ENCODE measurements at places on chromosomes 11 and 22.

DNA sequence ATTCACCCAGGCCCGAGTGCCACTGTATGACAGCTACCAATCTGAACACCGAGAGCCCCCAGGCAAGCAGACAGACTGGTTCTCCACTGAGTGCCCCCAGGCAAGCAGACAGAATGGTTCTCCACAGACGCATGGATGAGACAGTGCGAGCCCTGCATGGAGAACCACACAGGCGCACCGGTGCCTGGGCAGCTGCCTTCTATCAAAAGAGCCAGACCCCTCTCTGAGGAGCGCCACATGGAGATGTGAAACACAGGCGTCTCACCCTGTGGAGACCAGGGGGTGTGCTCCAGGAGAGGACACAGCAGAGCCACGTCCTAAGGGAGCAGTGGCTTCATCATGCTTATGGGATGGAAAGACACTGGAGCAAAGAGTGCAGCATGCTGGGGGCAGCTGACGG lies 94.5 kb upstream of the BID start:
- no peak for DNase-seq

DNA sequence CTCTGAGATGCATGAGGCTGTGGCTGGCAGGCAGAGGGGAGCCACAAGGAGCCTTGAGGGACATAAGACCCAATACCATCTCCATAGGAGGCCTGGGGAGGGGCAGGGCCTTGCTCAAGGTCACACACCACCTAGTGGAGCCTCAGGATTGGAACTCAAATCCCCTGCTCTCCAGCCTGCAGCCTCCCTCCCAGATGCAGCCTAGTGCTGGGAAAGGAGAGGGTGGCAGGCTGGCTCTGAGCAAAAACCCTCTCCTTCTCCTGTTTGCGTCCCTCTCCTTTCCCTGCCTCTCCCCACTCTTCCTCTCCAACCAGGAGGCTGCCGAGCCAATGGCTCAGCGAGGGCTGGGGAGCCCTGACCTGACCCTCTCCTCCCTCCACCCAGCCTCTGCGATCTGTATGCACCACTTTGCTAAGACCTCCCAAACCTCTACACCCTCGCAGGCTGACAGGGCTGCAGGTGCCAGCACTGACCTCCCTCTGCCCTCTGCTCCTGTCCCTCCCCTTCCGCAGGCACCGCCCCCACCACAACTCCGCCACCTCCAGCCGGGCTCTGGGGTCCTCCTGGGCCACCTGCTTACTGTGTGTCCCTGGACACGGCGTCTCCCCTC lies 14.7 kb downstream of the IGLL1 start:
- DNase-seq, result no peak

- peak; percentile 87 for DNase-seq
Measured at GRCh38 chr11:14891143-14892035, 642 bp downstream of the CYP2R1 start.

DNA sequence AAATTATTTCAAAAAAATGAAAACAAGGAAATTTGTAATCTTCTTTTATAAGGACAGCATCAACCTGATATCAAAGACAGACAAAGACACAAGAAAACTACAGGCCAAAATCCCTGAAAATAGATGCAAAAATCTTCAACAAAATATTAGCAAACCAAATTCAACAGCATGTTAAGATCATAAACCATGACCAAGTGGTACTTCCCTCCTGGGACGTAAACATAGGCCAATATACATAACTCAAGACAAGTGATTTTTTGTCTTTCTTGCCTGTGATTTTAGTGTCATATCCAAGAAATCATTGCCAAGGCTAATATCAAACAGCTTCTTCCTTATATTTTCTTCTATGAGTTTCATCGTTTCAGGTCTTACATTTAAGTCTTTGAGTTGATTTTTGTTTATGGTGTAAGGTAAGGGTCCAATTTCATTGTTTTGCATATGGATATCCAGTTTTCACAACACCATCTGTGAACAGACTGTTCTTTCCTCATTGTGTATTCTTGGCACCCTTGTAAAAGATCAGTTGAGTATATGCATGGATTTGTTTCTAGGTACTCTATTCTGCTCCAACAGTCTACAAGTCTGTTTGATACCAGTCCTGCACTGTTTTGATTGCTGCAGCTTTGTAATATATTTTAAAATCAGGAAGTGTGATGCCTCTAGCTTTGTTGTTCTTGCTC lies 50.0 kb downstream of the SBF2 start:
- no peak for DNase-seq

- no peak for DNase-seq
Measured at GRCh38 chr22:27512283-27512761, 289.2 kb downstream of the MN1 start.

DNA sequence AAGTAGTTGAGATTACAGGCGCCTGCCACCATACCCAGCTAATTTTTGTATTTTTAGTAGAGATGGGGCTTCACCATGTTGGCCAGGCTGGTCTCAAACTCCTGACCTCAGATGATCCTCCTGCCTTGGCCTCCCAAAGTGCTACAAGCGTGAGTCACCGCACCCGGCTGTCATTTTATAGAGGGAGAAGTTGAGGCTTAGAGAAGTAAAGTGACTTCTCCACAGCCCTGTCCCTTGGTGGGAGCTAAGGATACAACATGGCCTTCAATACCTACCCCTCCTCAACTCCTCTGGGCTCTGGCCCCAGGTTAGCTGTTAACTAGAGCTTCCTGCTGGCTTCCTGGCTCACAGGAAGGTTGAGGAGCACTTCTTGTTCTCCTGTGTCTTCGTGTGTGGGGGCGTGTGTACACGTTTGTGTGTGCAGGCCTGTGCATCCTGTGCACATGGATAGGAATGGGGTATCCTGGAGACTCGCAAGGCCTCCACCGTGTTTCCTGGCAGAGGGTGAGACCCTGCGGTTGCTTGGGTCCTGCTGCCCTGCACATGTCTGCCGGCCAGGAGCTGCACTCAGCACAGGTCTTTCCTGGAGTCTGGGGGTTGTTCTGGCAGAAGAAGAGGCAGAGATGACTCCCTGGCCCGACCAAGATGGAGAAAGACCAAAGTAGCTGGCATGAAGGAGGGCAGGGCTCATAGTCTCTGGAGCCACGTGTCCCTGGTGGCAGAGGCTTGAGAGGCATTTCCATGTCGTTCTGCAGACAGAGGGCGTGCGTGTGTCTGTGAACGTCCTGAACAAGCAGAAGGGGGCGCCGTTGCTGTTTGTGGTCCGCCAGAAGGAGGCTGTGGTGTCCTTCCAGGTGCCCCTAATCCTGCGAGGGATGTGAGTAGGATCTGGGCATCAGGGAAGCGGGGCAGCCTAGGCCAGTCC lies 2.4 kb downstream of the SIDT2 start:
- DNase-seq, result peak; percentile 64

- peak; percentile 11 for DNase-seq
Measured at GRCh38 chr22:39117585-39118191, 20.6 kb downstream of the APOBEC3H start.

DNA sequence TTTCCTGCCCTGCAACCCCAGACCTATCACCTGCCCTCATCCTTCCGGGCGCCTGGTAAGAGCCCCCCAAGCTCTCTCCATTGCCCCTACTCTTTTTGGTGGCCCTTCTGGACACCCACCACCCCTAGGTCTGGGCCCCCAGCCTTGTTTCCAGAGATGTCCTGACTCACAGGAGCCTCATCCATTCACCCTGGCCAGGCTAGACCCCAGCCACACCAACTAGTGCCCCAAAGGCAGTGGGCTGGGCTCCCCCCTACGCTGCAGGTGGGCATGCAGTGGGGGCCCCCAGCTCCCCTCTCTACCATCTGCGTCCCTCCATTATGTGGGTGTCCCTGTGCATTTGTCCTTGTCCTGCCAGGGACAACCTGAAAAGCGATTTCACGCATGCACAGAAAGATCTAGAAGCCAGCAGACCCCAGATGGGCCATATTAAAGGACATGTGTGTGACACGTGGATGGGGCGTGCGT lies 1.4 kb downstream of the MRGPRF start:
- DNase-seq, result no peak

DNA sequence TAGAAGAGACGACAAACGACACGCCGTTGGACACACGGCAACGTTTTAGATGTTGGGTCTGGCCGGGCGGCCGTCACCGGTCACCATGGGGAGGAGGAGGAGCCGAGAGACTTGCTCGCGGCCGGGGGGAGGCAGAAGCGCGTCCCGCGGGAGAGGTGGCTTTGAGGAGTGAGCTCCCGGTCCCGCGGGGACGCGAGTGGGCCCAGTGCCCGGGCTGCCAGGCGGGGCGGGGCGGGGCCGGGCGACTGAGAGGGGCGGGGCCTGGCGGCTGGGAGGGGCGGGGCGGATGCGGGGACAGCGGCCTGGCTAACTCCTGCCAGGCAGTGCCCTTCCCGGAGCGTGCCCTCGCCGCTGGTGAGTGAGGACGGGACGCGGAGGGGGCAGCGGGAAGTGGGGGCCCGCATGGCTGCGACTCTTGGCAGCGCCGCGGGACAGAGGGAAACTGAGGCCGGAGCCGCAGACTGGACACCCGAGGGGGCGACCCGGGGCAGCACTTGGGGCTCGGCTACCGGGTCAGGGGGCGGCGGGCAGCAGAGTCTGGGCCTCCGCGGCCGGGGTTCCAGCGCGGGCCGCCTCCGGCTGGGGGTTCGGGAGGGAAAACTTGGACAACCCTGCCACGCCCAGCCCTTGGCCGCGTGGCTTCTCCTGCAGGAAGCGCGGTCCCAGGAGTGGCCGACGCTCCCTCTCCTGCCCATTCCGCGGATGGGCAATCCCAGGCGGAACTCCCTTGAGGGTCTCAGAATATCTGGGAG lies at the start of gene TSPO:
TSS of gene TSPO (plus strand) at position 309 of the 752 bp plus-strand sequence. CDS start 7,680 bp downstream, outside the sequence.
- DNase-seq, result no peak

DNA sequence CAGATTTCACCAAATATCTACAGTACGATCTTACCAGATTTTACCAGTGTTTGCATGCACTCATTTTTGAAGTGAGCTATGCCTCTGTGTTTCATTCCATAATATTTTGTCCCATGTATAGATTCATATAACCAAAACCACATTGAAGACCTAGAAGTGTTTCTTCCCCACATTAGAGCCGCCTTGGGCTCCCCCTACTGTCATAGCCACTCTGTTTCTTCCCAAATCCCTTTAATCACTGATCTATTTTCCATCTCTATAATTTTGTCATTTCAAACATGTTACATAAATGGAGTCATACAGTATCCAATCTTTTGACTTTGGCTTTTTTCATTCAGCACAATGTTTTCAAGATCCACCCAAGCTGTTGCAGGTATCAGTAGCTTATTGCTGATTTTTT lies 12.7 kb downstream of the MRGPRX3 start:
- DNase-seq, result no peak

DNA sequence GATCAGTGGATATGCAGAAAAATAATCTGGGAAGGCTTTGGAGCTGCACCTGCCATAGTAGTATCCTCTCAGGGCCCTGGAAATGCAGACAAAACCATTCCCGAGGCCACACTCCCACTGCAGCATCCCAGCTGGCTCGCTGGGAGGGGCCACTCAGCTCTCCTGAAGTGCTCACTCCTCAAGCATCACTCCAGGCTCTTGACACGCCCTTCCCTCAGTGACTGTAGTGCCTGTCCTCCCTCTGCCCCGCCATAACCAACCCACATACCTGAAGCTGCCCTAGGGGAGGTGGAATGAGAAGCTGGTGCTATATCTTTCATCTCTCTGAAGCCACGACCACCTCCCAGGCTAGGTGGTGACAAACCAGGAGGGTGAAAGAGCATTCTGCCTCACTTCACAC lies 4.8 kb downstream of the DSCAML1 start:
- DNase-seq, result no peak

GRCh38 chr11:10893714-10894151 lies 35.9 kb upstream of the ZBED5 start:
- DNase-seq, result no peak

- DNase-seq, result no peak
Measured at GRCh38 chr22:35375526-35375925, 5.4 kb upstream of the HMOX1 start.

All from NCI-H1092 (cell line).